Panc1 (cell line): ENCODE measurements at places on chromosomes 6 and 20. TPM values are rescaled to one million over a fixed set of nuclear protein-coding genes. Genes with fewer than 3 reads are reported as not detected.
A peak's percentile ranks its signal among the peaks of the same experiment; 100 is the strongest.

Gene KLHDC3
- 60.9 TPM for total RNA-seq

Gene TBX18
- 10.1 TPM for total RNA-seq

Gene LHFPL5
- total RNA-seq, result not detected

Gene UNC5CL
- 0.36 TPM for total RNA-seq

Gene ZSWIM3
- 3.6 TPM for total RNA-seq

Gene CCN5
- total RNA-seq, result 15.2 TPM

Gene TSPYL1
- 103 TPM for total RNA-seq

DNA sequence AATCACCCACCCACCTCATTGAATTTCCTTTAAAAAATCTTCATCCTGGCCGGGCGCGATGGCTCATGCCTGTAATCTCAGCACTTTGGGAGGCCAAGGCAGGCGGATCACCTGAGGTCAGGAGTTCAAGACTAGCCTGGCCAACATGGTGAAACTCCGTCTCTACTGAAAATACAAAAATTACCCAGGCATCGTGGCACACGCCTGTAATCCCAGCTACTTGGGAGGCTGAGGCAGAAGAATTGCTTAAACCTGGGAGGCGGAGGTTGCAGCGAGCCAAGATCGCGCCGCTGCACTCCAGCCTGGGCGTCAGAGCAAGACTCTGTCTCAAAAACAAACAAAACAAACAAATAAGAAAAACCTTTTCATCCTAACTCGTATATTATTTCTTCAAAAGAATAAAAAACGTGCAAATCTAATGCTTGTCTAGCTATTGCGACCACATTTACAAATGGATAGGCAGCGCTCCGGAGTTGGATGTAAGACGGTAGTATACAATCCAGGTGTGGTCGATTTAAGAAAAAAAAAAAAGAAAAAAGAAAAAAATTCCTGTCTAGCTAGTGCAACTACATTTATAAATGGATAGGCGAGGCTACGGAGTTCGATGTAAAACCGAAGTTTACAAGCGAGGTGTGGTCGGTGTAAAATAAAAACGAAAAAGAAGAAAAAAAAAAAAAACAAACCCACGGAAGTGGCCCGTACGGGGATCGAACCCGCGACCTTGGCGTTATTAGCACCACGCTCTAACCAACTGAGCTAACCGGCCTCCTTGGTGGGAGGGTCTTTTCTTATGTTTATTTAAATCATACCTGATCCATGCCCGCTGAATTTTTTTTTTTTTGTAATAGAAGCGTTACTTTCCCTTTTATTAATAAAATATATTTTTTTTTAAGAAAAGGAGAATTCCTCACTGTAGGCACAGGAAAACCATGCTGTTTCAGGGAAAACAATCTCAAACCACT is 70.7 kb upstream of the PRSS16 start:
- H3K4me1 ChIP-seq, result no peaks in the 10 kb centered on the region
- peak overlapping the region; percentile 87 for H3K27ac ChIP-seq
- H3K4me3 ChIP-seq, result peak overlapping the region; percentile 100
- no peaks in the 10 kb centered on the region for H3K36me3 ChIP-seq
- peak; percentile 55 for DNase-seq

DNA sequence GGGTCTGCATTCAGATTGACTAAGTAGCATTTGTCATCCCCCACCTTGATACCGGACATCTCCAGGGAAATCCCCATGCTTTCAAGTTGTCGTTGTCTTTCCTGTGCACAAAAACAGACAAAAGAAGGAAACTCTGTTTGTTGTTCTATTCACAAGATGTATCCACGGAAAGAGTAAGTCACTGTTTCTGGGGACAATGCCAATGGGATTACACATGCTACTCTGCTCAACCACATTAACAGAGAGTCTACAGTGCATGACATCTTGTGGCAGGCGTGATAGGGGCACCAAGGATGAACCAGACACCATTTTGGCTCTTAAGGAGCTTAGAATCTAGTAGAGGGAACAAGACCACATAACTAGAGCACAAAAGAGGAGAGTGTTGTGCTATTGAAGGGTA is 124.4 kb upstream of the NUP153 start:
- no peaks in the 10 kb centered on the region; the same call in 1 of the 2 replicates for H3K36me3 ChIP-seq
- no peak overlapping the region for H3K4me3 ChIP-seq
- no peaks in the 10 kb centered on the region for H3K27me3 ChIP-seq
- no peak for DNase-seq
- no peaks in the 10 kb centered on the region for H3K4me1 ChIP-seq

DNA sequence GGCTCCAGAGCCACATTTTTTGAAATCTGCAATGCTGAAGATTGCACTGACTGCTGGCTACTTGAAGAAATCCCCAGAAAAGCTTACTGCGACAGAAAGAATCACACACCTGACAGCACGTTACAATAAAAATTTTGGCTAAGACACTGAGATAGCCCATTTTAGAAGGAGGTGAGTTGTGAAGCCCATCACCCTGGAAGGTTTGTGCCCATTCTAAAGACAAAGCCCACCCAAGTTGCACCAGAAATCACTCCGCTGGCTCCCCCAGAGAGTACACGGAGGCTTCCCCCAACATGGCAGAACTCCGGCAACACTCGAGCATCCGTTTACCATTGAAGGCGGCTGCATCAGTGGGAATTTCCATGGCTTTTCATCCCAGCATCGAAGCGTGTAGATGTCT is 29.4 kb downstream of the LPA start:
- H3K27ac ChIP-seq, result no peak overlapping the region
- no peaks in the 10 kb centered on the region for H3K27me3 ChIP-seq
- no peaks in the 10 kb centered on the region for H3K4me1 ChIP-seq
- H3K36me3 ChIP-seq, result no peaks in the 10 kb centered on the region

DNA sequence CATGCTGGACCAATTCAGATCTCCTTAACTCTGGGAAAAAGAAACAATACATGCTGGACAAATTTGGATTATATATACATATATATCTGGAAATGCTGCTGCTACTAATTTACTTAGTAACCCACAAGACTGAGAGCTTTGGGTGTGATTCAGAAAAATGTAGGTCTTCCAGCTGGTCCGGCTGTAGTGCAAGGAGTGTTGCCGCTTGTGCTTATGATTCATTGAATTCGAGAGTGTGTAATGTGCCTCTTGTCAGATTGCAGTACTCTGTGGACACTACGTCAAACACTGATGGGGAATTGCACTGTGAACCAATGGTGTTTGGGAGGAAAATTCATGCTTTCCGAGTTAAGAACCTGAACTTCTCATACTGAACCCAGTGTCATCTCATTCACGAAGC is 1155.5 kb downstream of the EPHA7 start:
- no peak overlapping the region for H3K4me3 ChIP-seq
- H3K36me3 ChIP-seq, result no peaks in the 10 kb centered on the region

GRCh38 chr6:144335311-144335861 is 50.3 kb downstream of the UTRN start:
- no peak for DNase-seq
- no peak overlapping the region for H3K27ac ChIP-seq
- no peaks in the 10 kb centered on the region for H3K27me3 ChIP-seq

DNA sequence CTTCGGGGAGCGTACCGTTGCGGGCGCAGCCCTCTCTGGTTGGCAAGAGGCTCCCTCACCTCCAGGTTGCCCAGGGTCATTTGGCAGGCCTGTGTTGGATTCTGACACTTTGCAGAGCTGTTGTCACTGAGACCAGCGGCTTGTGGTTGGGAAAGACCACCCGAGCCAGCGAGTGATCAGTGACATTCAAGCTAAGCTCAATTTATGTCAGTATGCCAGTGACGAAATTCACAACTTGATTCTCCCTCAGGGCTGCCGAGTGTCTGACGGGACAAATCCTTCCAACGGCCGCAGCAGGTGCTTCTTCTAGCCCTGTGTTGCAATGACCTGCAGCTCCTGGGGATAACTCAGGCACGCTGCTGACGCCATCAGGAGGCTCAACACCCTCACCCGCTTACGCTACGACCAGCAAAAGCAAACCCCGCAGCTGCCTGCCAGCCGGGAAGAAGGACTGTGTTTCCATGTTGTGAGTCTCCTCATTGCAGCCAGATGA is 16.9 kb upstream of the SLC22A2 start:
- no peak for DNase-seq
- no peak overlapping the region for H3K4me3 ChIP-seq
- H3K27me3 ChIP-seq, result peaks cover 3% of the 10 kb centered on the region; the same call in 1 of the 2 replicates
- no peak overlapping the region for H3K27ac ChIP-seq
- H3K4me1 ChIP-seq, result no peaks in the 10 kb centered on the region

GRCh38 chr6:102149191-102149590 is 755.7 kb downstream of the GRIK2 start:
- H3K36me3 ChIP-seq, result no peaks in the 10 kb centered on the region
- no peaks in the 10 kb centered on the region for H3K4me1 ChIP-seq
- no peaks in the 10 kb centered on the region for H3K27me3 ChIP-seq
- DNase-seq, result no peak

- H3K4me3 ChIP-seq, result no peak overlapping the region
- no peaks in the 10 kb centered on the region for H3K4me1 ChIP-seq
- H3K36me3 ChIP-seq, result no peaks in the 10 kb centered on the region
- H3K27ac ChIP-seq, result no peak overlapping the region
Measured at GRCh38 chr6:35765739-35766138, 10.7 kb upstream of the CLPSL2 start.

- no peak overlapping the region for H3K4me3 ChIP-seq
- H3K36me3 ChIP-seq, result peaks cover 27% of the 10 kb centered on the region
- no peaks in the 10 kb centered on the region for H3K4me1 ChIP-seq
- DNase-seq, result no peak
- no peak overlapping the region for H3K27ac ChIP-seq
- no peaks in the 10 kb centered on the region for H3K27me3 ChIP-seq
Measured at GRCh38 chr20:38557174-38557573, 23.8 kb upstream of the ADIG start.

DNA sequence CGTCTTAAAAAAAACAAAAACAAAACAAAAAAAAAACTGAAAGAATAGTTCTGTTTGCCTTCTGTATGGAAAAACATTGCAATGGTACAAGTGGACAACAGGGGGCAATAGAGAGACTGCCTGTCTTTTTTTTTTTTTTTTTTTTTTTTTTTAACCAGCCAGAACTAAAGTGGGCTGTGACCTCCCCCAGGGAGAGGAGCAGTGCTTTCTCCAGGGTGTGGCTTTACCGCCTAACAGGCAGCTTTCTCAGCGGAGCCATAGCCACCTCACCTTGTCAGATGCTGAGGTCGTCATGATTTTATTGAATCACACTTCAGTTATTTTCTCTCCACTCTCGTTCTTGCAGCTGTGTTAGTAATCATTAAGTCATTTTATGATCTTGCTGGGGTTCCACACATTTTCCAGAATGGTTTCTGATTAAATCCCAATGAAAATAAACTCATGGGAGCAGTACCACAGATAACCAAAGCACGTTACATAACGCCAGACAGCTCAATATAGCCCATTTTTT is 78.4 kb downstream of the GMPR start:
- DNase-seq, result no peak
- no peak overlapping the region for H3K4me3 ChIP-seq
- H3K36me3 ChIP-seq, result no peaks in the 10 kb centered on the region
- H3K27ac ChIP-seq, result no peak overlapping the region

GRCh38 chr20:859751-860231 is 26.3 kb downstream of the FAM110A start:
- H3K4me1 ChIP-seq, result peaks cover 7% of the 10 kb centered on the region; the same call in 1 of the 2 replicates
- H3K27me3 ChIP-seq, result no peaks in the 10 kb centered on the region
- DNase-seq, result no peak
- H3K36me3 ChIP-seq, result no peaks in the 10 kb centered on the region
